Progenitor cell of endocrine pancreas (in vitro differentiated cells): ENCODE measurements at places on chromosomes 1 and 21.

- no peak overlapping the region for H3K27ac ChIP-seq
- no peak for DNase-seq
- H3K4me3 ChIP-seq = no peak overlapping the region
Measured at GRCh38 chr1:33725556-33726160, 138.2 kb upstream of the HMGB4 start.

GRCh38 chr1:67767103-67767782, 66.0 kb downstream of the GNG12 start:
- H3K36me3 ChIP-seq = no peaks in the 10 kb centered on the region
- H3K4me3 ChIP-seq = no peak overlapping the region
- DNase-seq = no peak
- peaks cover 12% of the 10 kb centered on the region for H3K4me1 ChIP-seq
- H3K27ac ChIP-seq = no peak overlapping the region

DNA sequence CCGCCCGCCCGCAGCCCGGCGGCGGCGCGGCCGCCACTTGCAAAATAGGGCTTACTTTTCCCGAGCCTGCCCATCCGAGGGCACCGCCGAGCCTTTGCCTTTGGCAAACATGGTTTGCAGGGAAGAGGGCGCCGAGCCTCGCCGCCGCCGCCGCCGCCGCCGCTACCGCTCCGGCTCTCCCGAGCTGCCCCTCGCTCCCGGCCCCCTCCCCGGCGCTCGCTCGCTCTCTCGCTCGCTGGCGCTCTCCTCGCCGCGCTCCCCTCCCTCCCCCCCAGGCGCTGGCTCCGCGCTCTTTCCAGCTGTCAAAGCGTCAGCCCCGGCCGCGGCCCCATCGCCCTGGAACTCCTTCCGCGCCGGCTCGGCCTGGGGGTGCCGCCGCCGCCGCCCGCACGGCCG, 298 bp downstream of the SSBP3 start:
- peaks cover 62% of the 10 kb centered on the region for H3K4me1 ChIP-seq
- peaks cover 22% of the 10 kb centered on the region for H3K36me3 ChIP-seq
- no peak for DNase-seq
- H3K4me3 ChIP-seq = peak overlapping the region; percentile 52

DNA sequence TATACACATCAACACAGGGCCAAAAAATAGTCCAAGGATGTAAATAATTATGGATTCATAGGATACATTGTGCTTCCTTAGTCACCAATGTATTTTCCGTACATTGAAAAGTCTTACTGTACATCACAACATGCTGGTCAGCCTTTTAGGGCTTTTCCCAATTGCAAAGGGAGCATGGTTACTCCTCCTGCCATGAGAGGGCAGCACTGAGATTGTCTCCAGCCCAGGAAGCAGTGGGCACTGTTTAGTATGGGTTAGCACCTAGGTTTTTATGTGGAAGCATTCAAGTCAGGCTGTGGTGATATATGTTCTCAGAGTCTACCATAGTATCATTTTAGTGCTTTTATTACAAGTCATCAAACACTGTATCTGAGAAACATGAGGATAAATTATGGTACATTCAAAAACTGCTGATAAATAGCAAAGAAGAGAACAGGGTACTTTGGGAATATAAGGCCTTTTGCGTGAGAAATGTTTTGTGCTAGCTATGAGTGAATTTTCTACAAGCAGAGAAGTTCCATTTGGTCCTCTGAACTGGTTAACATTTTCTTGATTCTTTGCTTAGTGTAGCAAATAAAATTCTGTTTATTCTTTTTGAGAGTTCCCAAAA, 34.0 kb downstream of the ST6GALNAC5 start:
- no peaks in the 10 kb centered on the region for H3K36me3 ChIP-seq
- peak; percentile 14 for DNase-seq
- H3K27ac ChIP-seq = no peak overlapping the region
- H3K4me1 ChIP-seq = no peaks in the 10 kb centered on the region
- no peaks in the 10 kb centered on the region for H3K27me3 ChIP-seq

GRCh38 chr1:110264430-110264829, 54.3 kb downstream of the KCNC4 start:
- DNase-seq = no peak
- H3K4me3 ChIP-seq = no peak overlapping the region
- H3K4me1 ChIP-seq = peaks cover 19% of the 10 kb centered on the region

- H3K36me3 ChIP-seq = peaks cover 13% of the 10 kb centered on the region
- peak overlapping the region; percentile 53 for H3K27ac ChIP-seq
- peaks cover 10% of the 10 kb centered on the region for H3K4me1 ChIP-seq
- H3K4me3 ChIP-seq = no peak overlapping the region
Measured at GRCh38 chr1:53957194-53957818, 11.2 kb downstream of the LRRC42 start.

DNA sequence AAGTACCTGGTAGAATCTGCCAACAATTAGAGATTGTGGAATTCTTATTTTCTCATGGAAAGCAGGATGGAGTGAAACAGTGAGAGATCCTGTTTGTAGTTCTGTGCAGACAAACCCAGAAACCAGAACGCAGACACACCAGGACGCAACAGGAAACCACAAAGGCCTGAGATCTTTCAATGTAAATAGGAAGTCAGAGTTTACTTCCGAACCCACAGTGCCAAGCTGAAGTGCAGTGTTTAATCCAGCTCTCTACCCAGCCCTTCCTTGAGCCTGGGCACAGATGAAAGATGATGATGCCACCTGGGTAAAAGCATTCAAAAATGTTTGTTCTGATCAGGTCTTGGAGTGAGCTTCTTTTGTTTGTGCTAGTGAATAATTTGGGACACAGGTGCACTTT, 244.2 kb upstream of the HOOK1 start:
- no peak overlapping the region for H3K27ac ChIP-seq
- peaks cover 5% of the 10 kb centered on the region for H3K36me3 ChIP-seq
- DNase-seq = no peak
- no peaks in the 10 kb centered on the region for H3K4me1 ChIP-seq
- H3K4me3 ChIP-seq = no peak overlapping the region

DNA sequence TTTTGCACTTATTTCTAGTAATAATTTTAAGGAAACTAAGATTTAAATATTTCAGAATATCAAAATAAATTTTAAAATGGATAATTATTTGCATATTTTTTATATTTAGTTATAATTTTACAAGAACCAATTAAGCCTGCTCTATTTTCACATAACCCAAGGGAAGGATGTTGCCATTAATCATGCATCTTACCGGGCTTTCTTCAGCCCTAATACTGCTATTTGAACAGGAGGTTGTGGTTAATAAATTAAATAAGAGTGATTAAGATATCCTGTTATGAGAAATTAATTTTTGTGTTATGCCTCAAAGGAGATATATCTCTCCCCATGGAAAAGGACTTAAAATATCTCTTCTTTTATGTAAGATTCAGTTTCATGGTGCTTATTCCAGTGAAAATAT, 1415.8 kb upstream of the B3GALT2 start:
- H3K27me3 ChIP-seq = no peaks in the 10 kb centered on the region
- H3K36me3 ChIP-seq = no peaks in the 10 kb centered on the region
- H3K27ac ChIP-seq = no peak overlapping the region
- no peaks in the 10 kb centered on the region for H3K4me1 ChIP-seq
- no peak for DNase-seq

DNA sequence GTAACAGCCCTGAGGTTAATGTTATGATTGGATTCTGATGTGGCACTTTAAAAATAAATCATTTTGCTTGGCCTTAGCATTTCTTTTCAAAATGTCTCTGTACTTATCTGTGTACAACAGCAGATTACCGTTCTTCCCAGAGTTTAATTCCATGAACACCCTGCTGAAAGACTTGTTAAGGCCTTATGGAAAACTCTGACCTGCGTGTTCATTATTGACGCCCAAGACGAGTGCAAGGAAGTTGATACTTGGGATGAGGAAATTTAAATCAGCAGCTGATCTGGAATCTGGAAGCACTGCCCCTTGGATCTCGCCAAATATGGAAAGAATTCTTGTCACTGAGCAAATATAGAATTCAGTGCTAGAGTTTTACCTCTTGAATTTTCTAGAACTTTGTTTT, 6.7 kb downstream of the ERG start:
- no peaks in the 10 kb centered on the region for H3K36me3 ChIP-seq
- no peak overlapping the region for H3K27ac ChIP-seq
- H3K4me1 ChIP-seq = peaks cover 22% of the 10 kb centered on the region
- peaks cover 3% of the 10 kb centered on the region for H3K27me3 ChIP-seq
- no peak for DNase-seq

- no peaks in the 10 kb centered on the region for H3K4me1 ChIP-seq
- no peak overlapping the region for H3K4me3 ChIP-seq
- DNase-seq = no peak
- peaks cover 3% of the 10 kb centered on the region for H3K36me3 ChIP-seq
- no peaks in the 10 kb centered on the region for H3K27me3 ChIP-seq
Measured at GRCh38 chr1:27476237-27476636, 13.7 kb downstream of the WASF2 start.

DNA sequence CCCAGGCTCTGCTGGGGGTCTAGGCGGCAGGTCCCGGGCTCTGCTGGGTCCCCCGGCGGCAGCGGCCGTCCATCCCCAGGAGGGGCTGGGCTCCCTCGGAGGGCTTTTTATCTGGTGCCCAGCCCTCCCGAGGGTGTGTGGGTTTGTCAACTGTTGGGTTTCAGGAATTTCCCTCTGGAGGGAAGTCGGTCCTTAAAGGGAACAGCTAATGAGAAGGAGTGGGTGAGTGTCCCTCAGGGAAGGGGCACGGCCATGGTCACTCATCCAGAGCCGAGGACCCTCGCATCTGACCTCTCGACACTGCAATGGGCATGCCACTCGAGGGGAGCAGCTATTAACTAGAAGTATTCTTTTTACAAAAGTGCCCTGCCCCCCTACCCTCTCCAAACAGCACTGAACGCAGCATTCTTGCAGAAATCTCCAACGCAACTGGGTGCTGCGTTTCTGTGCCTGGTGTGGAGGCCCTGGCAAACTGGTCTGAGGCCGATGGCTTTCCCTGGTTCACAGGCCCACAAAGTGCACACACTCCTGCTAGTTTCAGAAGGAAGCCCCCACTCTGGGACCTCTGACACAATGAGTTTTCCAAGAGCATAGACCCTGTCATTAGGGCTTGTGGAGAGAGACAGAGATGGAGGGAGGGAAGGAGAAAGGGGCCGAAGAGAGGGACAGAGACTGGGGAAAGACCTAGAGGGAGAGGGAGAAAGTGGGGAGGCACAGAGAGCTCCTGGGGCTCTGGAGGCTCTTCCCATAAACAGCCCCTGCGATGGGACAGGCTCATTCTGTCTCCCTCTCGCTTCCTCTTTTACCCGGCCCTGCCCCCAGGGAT, 1.0 kb upstream of the TSPEAR start:
- peaks cover 83% of the 10 kb centered on the region for H3K27me3 ChIP-seq
- H3K27ac ChIP-seq = no peak overlapping the region
- DNase-seq = no peak
- no peaks in the 10 kb centered on the region for H3K36me3 ChIP-seq
- H3K4me1 ChIP-seq = peaks cover 12% of the 10 kb centered on the region

DNA sequence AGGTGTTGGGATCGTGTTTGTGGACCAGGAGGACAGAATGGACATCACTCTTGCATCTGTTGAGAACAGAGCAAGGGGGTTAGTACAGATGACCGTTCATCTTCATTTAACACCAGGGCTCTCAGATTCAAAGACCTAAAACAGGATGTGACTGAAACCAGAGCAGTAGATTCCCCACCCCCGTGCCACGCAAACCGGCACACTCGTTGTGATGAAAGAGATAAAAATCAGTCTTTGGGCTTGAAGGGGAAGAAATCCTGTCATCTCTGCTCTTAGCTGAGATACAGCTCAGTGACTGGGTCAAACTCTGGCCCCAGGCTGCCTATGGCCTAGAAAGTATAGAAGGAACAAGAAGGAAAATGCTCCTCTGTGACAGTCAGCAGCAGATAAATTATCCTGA, 146.2 kb upstream of the KRTAP19-8 start:
- H3K36me3 ChIP-seq = peaks cover 6% of the 10 kb centered on the region
- no peaks in the 10 kb centered on the region for H3K4me1 ChIP-seq
- no peak overlapping the region for H3K27ac ChIP-seq
- H3K4me3 ChIP-seq = no peak overlapping the region
- no peak for DNase-seq

DNA sequence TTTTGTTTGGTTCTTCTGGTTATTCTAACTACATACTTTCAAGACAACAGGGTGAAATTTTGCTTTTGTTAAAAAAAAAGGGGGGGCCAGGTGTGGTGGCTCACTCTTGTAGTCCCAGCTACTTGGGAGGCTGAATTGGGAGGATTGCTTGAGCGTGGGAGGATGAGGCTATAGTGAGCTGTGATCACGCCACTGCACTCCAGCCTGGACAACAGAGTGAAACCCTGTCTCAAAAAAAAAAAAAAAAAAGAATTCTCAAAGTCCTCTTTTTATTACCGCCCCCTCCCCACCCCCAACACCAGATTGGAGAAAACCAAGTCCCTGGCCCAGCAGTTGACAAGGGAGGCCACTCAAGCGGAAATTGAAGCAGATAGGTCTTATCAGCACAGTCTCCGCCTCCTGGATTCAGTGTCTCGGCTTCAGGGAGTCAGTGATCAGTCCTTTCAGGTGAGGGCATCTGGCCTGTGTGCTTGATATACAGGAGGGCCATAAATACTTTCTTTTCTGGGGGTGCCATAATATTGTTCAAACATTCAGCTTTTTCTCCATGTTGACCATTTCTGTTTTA, 50.2 kb downstream of the LAMC2 start:
- no peak overlapping the region for H3K4me3 ChIP-seq
- peaks cover 12% of the 10 kb centered on the region for H3K4me1 ChIP-seq
- no peak for DNase-seq
- no peak overlapping the region for H3K27ac ChIP-seq

- peaks cover 3% of the 10 kb centered on the region for H3K4me1 ChIP-seq
- H3K4me3 ChIP-seq = no peak overlapping the region
- no peak for DNase-seq
- no peak overlapping the region for H3K27ac ChIP-seq
- no peaks in the 10 kb centered on the region for H3K27me3 ChIP-seq
Measured at GRCh38 chr1:245933431-245934045, 573.5 kb downstream of the SMYD3 start.

GRCh38 chr1:98323906-98324358, 337.6 kb upstream of the SNX7 start:
- no peak overlapping the region for H3K4me3 ChIP-seq
- peaks cover 12% of the 10 kb centered on the region for H3K4me1 ChIP-seq
- H3K36me3 ChIP-seq = peaks cover 3% of the 10 kb centered on the region
- DNase-seq = no peak
- H3K27ac ChIP-seq = peak overlapping the region; percentile 45
- H3K27me3 ChIP-seq = no peaks in the 10 kb centered on the region
